ENCODE measurements at places on chromosomes 1 and 21. TPM values are rescaled to one million over a fixed set of nuclear protein-coding genes. Genes with fewer than 3 reads are reported as not detected.

CCDC190 gene
- total RNA-seq = not detected

- DNase-seq = no peak
- H3K4me3 ChIP-seq = no peak overlapping the region
- no peak overlapping the region for H3K27ac ChIP-seq
These were observed 244.7 kb upstream of the IRF2BP2 start for GRCh38 chr1:234854645-234855039.

LAPTM5 gene
- 0.59 TPM for total RNA-seq

DNA sequence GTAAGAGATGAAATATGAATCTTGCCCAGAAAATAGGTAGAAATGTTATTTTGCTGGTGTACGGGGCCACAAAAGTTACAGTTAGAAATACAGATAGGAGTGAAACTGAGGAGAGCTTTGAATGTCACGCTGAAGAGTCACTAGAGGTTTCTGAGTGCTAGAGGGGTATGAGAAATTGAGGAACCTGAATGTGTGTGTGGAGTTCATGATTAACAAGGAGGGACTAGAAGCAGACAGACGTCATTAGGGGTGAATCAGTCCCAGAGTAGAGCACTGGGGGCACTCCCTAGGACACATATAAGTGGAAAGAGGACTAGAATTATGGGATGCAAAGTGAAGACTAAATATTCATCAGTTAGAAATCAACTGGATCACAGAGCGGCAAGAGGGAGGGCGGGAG is 188.9 kb upstream of the MAP1LC3C start:
- H3K36me3 ChIP-seq = peaks cover 7% of the 10 kb centered on the region
- no peak overlapping the region for H3K4me3 ChIP-seq
- H3K4me1 ChIP-seq = no peaks in the 10 kb centered on the region
- DNase-seq = no peak
- H3K27ac ChIP-seq = no peak overlapping the region

TNFRSF4 gene
- total RNA-seq = not detected

IFNLR1 gene
- total RNA-seq = not detected
